ENCODE measurements at places on chromosomes 7 and 10.

GRCh38 chr10:121668314-121669027 lies 70.2 kb upstream of the FGFR2 start:
- DNase-seq: peak; percentile 6

DNA sequence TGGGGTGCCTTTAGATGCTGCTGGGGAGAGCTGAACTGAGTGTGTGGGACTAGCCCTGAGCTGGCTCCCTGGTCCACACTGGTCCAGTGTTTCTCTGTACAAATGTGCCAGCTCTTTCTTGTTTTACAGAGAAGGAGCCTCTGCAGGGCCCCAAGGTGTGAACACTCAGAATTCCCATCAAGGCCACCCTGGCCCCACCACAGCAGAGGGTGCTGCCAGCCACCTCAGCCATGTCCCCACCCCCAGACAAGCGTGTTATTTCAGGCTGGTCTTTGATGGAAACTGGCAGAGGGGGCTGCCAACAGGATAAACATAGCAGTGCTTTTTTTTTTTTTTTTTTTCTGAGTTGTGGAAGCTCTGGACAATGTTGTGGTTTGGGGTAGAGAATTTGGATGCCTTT lies 68.5 kb upstream of the LRRC18 start:
- no peak for DNase-seq

DNA sequence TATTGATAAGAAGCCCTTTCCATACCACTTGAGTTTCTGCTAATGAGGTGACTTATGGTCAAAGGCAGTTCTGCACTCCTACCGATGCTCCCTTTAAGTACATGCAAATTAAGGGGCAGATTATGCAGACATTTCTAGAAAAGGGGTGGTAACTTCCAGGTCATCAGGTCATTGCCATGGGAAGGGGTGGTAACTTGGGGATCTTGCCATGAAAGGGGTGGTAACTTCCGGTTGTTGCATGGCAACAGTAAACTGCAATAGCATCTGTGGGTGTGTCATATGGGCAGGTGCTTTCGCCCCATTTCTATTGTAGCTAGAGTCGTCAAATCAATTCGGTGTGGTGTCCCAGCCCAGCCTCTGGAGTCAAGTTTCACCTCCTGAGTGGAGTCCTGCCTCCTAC lies 150.9 kb downstream of the UBE2H start:
- DNase-seq: peak; percentile 48

- DNase-seq: no peak
These were observed 66.5 kb downstream of the CTNNA3 start for GRCh38 chr10:67629461-67629971.

- no peak for DNase-seq
These were observed 415.3 kb upstream of the NRP1 start for GRCh38 chr10:33749790-33750189.

DNA sequence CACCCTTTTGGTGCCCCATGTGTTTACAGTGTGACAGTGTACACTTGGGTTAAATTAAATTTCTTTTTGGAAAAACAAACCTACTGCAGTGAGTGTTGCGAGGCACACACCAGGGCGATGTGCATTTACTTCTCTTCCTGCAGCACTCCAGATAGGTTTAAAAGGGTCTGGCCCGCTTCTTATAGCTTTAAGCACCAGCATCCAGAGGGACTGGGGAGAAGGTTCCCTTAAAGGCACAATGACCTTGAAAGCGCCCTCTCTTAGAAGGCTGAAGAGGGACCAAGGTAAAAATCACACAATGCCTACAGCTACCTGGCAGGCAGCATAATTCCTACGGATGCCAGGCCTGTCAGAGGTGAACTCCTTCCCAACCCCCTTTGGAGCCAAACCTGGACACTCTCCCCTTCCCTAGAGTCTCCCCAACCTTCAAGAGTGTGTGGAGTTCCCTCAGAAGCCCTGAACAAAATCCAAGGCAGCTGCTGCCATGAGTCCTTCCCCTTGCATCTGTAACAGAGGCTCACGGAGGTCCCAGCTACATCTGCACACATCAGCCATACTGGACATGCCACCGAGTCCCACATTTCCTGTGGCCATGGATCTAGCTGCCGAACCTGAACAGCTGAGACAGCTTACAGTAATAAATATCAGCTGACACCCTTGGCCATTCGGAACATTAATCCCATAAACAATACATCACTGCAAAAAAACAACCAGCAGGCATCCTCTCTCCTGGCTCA lies 33.2 kb downstream of the TRIM8 start:
- no peak for DNase-seq

DNA sequence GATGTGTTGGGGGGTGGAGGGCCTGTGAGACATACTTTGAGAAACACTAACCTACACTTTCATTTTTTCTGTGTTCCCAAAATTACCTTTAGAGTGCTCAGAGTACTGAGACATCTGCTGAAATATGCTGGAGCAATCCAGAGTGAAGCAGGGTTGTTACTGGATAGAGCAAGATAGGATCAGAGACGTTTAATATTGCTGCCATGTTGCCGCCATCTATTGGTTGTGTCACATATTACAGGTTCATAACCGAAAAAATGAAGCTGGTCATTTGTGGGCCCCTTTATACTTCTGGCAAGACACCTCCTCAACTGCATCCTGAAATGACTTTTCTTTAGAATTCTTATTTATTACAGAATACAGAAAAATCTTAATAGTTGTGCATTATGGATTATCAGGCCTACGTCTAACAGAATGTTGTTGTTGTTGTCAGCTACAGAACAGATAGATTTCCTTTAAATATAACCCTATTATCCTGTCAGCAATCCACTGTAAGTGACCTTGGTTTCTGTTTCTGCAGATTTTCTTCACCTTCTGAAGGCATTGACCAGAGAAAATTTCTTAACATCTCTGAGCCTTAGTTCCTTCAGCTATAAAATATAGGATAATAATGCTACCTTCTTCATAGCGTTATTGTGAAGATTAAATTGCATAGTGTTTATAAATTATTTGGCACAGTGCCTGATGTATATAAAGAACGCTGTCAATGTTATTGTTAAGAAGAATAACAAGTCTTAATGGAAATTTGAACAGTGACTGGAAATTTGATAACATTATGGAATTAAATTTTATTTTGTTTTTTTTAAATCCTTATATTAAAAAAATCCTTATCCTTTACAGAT lies 16.2 kb upstream of the DLD start:
- DNase-seq: peak; percentile 70

DNA sequence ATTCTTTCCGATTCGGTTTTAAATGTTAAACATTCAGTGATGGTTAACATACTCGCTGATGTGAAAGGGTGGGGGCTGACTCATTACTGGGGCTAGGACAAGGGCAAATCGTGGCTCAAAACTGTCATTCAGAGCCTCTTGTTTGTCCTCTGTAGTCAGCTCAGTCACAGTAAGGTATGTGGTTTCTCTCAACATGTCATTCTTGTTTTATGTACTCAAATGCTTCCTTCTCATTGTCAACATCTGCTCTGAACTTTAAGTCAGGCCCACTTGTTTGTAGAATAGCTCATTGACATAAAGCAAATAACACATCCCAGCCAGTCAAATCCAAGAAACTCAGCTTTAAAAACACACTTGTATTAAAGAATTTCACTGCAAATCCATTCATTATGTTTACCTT lies 7.3 kb downstream of the SLC16A9 start:
- no peak for DNase-seq

DNA sequence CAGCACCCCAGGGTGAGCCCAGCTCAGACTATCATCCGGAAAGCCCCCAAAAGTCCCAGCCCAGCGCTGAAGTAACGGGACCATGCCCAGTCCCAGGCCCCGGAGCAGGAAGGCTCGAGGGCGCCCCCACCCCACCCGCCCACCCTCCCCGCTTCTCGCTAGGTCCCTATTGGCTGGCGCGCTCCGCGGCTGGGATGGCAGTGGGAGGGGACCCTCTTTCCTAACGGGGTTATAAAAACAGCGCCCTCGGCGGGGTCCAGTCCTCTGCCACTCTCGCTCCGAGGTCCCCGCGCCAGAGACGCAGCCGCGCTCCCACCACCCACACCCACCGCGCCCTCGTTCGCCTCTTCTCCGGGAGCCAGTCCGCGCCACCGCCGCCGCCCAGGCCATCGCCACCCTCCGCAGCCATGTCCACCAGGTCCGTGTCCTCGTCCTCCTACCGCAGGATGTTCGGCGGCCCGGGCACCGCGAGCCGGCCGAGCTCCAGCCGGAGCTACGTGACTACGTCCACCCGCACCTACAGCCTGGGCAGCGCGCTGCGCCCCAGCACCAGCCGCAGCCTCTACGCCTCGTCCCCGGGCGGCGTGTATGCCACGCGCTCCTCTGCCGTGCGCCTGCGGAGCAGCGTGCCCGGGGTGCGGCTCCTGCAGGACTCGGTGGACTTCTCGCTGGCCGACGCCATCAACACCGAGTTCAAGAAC lies 1.1 kb downstream of the VIM start:
- peak; percentile 46 for DNase-seq

DNA sequence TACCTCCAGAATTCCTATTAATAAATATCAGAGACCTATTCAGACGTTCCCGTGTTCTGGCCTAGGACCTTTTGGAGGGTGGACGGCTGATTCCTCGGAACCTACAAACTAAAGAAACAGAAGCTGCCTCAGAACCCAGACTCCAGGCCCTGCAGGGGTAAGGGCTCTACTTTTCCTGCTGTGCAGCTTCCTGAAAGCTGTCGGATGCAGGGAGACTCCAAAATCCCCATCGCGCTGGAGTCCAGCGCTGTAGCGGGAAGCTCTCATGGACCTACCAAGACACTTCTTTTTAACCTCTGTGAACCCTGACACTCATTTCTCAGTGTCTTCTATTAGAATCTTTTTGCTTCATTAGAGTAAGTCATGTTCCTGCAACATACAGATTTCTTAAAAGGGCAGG lies 244.5 kb upstream of the PITRM1 start:
- no peak for DNase-seq

- DNase-seq: no peak
These were observed 827.7 kb downstream of the TNS3 start for GRCh38 chr7:46754140-46754720.

- DNase-seq: no peak
These were observed 50.2 kb downstream of the LMBR1 start for GRCh38 chr7:156842740-156843140.

DNA sequence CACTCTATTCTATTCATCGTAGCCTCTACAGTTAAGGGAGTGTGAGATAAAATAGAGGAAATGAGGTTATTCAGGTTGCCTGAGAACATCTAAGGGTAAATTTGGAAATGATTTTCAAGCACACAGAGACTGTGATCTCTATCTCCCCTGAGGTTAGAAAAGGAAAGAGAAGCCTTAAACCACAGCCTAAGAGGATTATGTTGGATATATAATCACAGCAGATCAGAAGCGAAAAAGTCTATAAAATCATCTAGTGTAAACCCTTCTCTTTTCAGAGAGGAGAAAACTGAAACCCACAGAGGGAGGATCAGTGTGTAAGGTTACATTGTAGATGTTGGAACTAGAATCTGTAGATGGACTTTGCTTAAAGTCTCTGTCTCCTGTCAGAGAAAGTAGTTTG lies 90.6 kb upstream of the SEMA3E start:
- peak; percentile 30 for DNase-seq

- no peak for DNase-seq
These were observed 22.1 kb downstream of the RASGEF1A start for GRCh38 chr10:43244783-43245182.

DNA sequence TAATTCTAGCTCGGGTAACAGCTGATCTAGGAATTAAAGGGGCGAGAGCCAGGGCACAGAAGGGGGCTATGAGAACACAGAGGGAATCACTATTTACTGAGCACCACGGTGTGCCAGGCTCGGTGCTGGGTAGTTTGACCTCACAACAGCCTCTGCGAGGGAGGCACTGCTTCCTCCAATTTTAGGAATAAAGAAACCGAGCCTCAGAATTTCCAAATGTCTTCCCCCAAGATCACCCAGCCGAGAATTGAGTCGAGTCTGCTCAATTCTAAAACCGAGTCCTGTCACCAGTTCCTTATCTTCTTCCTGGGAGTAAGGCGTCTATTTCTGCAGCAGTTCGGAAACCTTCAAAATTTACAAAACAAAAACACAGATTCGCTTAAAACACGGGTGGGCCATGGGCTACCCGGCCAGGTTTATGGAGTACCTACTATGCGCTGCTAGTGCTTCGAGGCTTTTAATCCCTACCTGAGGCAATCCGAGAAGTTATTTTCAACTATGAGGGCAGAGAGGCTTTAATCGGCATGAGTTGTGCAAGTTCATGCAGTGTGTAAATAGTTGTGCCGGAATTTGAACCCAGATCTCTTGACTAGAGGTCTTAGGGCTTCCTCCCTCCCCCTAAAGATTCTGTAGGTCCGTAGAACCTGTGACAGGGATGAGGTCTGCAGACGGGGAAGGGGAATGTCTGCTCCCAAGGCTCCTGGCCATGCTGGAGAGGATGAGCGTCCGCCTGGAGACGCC lies 872 bp upstream of the HMX2 start:
- no peak for DNase-seq

GRCh38 chr7:1943326-1943725 lies 273.2 kb downstream of the ELFN1 start:
- no peak for DNase-seq

DNA sequence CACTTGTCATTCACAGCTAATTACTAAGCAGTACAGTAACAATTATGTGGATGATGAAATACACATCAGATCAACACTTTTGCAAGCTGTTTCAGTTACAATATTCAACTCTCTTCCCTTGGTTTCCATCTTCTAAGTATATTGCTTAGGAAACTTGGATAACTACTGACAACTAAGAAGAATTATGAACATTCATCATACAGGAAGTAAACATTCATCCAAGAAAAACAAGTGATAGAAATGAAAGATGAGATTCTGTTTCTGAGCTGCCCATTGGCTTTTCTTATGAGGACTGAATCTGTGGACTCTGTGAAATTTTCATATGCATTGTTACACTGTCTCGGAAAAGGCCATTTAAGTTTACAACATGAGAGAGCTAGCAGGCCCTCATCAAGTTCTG lies 240.2 kb downstream of the PRKG1 start:
- DNase-seq: no peak

DNA sequence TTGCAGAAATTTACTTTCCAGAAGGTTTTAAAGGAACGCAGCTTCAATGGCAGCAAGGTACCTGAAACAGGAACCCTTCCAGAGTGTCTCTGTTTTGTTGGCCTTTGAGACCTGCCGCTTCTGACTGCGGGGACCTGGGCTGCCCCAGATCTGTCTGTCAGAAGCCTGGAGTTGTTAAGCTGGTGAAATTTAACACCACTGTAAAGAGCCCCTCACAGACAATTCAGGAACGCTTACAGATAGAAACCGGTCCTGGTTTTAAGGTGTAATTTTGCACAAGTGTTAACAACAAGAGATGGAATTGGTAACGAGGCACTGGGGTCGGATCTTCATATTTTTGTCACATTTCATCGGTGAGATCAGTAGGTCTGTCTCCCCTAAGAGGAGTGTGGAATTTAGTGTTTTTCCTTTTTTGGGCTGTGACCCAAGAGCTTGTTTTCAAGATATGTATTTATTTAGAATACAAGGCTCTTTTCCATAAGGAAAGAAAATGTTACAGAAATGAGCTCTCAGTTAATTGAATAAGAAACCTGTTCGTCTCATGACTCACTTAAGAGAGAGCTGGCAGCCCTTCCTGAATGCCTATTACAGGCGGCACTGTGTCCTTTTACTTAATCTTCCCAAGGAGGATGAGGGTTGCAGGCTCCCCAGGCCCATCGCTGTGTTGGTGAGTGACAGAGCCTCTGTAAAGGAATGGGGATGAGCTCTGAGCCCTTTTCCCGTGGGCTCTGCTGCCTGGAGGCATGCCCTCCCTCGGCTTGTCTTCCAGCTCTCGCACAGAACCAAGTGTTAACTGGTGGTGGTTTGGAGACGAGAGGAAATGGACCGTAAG lies 168.7 kb downstream of the CUX1 start:
- no peak for DNase-seq

Data from SW480 (cell line).